Motor neuron (in vitro differentiated cells): ENCODE measurements at places on chromosomes 3 and 15. TPM values are rescaled to one million over a fixed set of nuclear protein-coding genes. Genes with fewer than 3 reads are reported as not detected.

The DNAH1 gene
- total RNA-seq, result 3.5 and 4.4 TPM in 2 replicates

The C15orf62 gene
- 2.5 and 3.5 TPM in 2 replicates for total RNA-seq

The LDHAL6B gene
- total RNA-seq, result 2.4 and 2.7 TPM in 2 replicates

The CD276 gene
- total RNA-seq, result 46.5 TPM in 2 replicates

The ITGA11 gene
- 1.1 and 3.0 TPM in 2 replicates for total RNA-seq

The NMNAT3 gene
- total RNA-seq, result 8.8 and 15.2 TPM in 2 replicates

The CADM2 gene
- 0.45 and 0.49 TPM in 2 replicates for total RNA-seq

The DOCK3 gene
- 11.6 and 14.6 TPM in 2 replicates for total RNA-seq

The POC1A gene
- 13.1 and 13.2 TPM in 2 replicates for total RNA-seq

The FETUB gene
- total RNA-seq, result not detected in 2 replicates

The OR4F15 gene
- total RNA-seq, result not detected in 2 replicates

The TGM4 gene
- 0.14 and 0.30 TPM in 2 replicates for total RNA-seq

The PATL2 gene
- 0.31 and 0.41 TPM in 2 replicates for total RNA-seq

The KIF23 gene
- total RNA-seq, result 2.2 and 3.3 TPM in 2 replicates

The GOLGA8G gene
- total RNA-seq, result 0.13 and 1.7 TPM in 2 replicates

The GTF2E1 gene
- 19.7 and 26.4 TPM in 2 replicates for total RNA-seq

The GOLGA6L10 gene
- 0.45 TPM in 1 of 2 replicates, not detected in the other for total RNA-seq

The MAPKAPK3 gene
- total RNA-seq, result 18.4 and 21.6 TPM in 2 replicates

The CD47 gene
- 61.5 and 61.7 TPM in 2 replicates for total RNA-seq

The CD96 gene
- 0.06 TPM in 1 of 2 replicates, not detected in the other for total RNA-seq
